Activated naive CD4-positive, alpha-beta T cell (primary cell): ENCODE measurements at places on chromosomes 3 and 15.

DNA sequence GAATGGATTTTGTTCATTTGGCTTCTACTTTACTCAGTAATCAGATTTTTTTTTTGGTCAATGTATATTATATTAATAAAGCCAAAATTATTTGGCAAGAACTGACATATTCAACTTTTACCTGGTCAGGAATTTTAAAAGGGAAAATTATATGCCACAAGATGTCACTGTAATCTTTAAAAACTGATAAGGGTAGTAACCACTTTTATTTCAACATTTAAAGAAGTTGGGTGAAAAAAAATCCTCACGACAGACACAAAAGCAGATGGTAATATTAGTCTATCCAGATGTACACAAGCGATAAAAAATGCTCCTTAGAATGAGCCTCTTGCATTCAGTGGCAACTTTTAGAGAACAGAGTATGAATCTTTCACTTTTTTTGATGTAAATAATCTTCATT is 101.9 kb downstream of the SERPINI1 start:
- DNase-seq = no peak

- DNase-seq = no peak
Observed at GRCh38 chr3:62625268-62625667, 249.9 kb downstream of the CADPS start.

GRCh38 chr15:67587754-67588153 is 45.3 kb downstream of the MAP2K5 start:
- no peak for DNase-seq

DNA sequence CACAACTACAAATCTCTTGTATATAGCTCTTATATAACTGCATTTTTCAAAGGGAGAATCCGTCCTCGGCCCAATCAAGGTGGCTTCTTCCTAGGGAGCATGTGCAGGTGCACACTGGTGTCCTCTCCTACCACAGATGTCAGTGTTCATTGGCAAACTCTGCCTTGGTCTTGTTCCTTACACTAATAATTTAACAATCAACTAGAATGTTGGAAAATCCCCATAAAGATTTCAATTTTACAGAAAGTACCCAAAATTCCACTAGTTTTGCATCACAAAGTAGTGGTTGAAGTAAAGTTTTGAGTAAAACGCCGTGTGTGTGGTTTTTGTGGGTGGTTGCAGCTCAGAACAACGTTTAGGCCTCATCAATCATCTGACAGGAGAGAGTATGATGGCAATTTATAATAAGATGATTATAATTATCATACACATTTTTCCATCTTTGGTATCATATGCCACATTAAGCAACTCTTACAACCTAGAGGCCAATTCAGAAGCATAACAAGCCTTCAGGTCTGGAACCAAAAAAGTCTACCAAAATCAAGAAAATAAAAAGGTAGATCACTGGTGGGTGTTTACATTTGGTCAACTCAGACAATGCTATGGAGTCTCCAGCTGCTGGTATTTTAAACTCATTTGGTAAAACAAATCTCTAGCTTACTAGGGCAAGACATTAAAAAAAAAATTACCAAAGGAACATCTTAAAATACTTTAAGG is 128.9 kb upstream of the BHLHE40 start:
- no peak for DNase-seq

- DNase-seq = no peak
Observed at GRCh38 chr3:124401843-124402242, 328.4 kb upstream of the UMPS start.

- DNase-seq = no peak
Observed at GRCh38 chr15:74833376-74834107, 7.1 kb downstream of the CPLX3 start.

GRCh38 chr3:14324224-14324944 is 78.0 kb upstream of the SLC6A6 start:
- no peak for DNase-seq

- no peak for DNase-seq
Observed at GRCh38 chr3:170448584-170448983, 29.9 kb downstream of the CLDN11 start.

DNA sequence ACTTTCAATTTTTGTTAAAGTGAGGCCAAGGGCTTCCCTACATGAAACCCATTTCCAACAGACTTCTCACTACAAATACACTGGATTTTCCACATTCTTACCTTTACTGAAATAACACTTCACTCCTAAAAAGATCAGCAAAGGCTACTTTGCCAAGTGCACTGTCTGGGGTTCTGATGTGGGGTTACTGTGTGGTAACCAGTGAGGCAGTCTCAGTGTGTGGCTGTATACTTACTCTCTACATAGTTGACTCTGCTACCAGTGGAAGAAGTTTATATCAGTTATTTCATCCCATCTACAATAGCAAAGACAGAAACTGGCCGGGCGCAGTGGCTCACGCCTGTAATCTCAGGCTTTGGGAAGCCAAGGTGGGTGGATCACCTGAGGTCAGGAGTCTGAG is 5.6 kb downstream of the WDR82 start:
- DNase-seq = no peak

DNA sequence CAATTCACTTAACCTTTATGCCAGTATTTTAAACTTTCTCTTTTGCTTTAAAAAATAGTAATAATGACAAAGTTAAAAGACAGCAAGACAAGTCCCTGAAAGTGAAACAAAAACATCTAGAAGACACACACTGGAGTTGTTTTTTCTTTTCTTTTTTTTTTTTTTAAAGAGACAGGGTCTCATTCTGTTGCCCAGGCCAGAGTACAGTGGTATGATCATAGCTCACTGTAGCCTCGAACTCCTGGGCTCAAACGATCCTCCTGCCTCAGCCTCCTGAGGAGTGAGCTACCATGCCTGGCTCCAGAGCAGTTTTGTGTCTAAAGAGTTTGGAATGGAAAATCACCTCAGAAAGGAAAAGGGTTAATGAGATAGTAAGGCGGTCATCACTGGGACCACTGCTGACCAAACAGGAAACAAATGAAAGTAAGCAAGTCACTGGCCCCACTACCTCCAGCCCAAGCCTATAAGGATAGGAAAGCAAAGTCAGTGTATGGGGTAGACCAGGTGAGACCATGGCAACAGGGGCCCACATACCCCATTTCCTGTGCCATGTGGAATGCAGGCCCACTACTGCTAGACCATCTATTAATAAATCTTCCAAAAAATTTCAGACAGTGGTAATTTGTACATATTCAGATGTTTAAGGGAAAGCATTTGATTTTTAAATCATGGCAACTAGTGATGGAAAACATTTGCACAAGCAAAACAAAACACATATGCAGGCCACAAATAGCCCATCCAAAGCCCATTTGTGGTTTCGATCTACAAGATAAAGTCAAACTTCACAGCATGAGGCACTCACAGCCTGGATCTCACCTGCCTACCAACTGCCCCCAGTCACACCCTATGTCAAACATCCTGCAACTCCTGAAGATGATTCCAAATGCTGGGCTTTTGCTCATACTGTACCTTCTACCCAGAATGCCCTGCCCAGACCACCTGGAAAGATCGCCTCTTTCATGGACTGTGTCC is 62.6 kb downstream of the OSBPL10 start:
- DNase-seq = no peak

DNA sequence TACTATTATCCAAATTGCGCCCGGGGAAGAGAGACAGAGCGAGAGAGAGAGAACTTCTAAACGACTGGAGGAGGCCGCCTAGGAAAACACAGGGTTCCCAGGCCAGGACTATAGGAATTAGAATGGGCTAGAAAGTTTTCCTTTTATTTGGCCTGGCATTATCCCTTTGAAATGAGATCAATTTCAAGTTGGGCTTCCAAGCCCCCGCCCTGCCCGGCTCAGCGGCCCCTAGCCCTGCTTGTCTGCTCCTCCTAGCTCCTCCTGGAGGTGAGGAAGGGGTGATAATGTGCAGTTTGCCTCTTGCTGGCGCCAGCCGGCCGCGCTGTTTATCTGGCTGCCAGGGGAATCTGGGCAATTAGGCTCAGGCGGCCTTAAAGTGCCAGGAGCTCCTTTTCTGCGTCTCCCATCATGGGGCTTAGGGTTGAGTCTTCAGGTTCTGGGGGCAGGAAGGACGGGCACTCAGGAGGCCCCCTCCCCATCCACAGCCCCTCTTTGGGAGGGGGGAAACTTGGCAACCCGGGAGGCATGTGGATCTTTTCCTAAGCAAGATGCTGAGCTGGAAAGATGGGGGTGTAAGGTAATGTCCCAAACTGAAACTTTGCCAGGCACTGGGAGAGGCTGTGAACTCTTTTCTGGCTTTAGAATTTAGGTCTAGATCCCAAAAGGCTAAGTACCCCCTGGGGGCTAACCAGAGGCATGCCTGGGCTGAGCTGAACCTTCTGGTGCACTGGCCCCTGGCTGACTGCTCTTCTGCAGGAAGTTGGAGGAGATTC is 5.5 kb downstream of the SMAD6 start:
- no peak for DNase-seq

GRCh38 chr3:73999501-73999900 is 374.8 kb upstream of the PDZRN3 start:
- no peak for DNase-seq

- no peak for DNase-seq
Observed at GRCh38 chr3:168096210-168096652, 507 bp upstream of the GOLIM4 start.

DNA sequence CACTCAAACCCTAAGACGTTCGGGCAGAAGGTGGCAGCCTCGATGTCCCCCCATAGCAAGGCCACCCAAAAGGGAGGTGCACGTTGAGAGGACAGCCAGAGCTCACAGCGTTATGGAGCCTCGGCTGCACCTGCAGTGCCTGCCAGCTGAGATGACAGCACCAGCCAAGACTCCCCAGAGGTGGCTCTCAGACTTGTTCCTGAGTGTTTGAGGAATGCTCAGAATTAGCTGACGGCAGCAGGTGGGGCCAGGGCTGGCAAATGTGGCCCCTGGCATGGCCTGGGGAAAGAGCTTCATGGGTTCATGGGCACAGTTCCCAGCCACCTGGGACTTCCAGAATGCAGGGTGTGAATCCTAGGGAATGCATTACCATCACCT is 177.8 kb downstream of the KLF13 start:
- no peak for DNase-seq

- DNase-seq = no peak
Observed at GRCh38 chr3:43159131-43159875, 53.4 kb upstream of the POMGNT2 start.
